NCI-H187 treated with DMSO at 0.1 percent for 48 hours (cell line): ENCODE measurements at places on chromosomes 3 and 15.

- no peak for DNase-seq
Measured at GRCh38 chr3:167565489-167565888, 88.3 kb downstream of the WDR49 start.

- DNase-seq = no peak
Measured at GRCh38 chr3:135860761-135861160, 104.8 kb upstream of the PPP2R3A start.

DNA sequence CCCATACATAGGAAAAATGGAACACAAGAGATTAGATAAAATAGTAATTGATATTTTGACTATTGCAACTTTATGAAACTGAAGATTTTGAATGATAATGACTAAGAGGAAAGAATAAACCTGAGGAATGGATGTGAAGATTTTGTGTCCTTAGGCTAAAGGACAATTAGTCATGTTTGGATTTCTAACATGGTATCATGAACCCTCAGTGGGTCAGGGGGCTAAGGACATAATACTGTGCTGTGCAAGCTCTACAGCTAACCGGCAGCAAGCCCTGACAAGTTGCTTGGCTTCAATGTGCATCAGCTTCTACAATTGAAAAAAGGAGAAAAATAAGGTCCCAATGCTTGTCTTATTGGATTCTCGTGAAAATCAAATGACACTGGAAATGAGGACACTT, 491.0 kb downstream of the MECOM start:
- no peak for DNase-seq

GRCh38 chr3:113105966-113106660, 105.2 kb upstream of the BOC start:
- no peak for DNase-seq

DNA sequence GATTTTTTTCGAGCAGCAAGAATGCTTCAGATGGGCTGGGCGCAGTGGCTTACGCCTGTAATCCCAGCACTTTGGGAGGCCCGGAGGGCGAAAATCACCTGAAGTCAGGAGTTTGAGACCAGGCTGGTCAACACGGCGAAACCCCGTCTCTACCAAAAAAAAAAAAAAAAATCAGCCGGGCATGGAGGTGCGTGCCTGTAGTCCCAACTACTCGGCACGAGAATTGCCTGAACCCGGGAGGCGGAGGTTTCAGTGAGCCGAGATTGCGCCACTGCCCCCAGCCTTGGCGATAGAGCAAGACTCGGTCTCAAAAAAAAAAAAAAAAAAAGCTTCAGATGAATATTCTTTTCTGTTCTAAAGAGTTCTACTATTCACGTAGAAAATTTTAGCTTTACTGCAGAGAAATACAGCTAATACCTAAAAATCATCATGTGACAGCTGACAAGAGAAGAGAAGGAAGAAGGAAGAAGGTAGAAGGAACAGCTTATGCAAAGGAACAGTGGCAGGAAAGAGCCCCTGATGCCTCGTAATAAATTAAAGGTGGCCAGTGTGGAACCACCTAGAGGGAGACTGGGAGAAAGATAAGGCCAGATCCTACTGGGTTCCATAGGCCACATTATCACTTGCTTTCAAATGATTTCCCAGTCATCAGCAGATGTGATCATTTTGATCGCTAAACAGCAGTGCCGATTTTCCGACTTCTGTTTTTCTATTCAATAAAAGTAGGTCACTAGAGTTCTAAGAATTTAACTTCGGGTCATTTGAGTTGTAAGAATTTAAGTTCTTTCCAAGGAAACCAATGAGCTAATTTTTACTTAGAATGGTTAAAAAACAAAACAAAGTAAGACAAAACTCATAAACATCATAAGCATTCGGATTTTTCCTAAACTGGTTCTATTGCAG, 1.5 kb downstream of the CMTM6 start:
- no peak for DNase-seq

GRCh38 chr3:57030721-57031120, 29.7 kb upstream of the SPATA12 start:
- DNase-seq = no peak

DNA sequence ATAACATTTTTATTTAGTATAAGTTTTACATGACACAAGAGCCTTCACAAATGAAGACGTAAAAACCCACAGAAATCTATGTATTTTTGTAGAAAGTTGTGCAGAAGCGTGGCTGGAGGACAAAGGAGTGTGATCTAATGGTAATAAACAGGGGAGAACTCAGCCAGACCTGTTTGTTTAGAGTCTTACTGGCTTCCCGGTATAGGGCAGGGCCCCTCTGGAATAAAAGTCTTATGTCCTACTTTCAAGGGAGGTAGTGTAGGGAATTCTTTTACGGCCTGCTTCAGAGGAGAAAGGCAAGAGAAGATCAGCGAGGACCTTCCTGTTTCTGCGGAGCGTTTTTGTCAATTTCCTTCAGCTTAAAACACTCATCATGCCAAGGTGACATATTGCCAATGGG, 103.6 kb downstream of the TGFBR2 start:
- DNase-seq = no peak

DNA sequence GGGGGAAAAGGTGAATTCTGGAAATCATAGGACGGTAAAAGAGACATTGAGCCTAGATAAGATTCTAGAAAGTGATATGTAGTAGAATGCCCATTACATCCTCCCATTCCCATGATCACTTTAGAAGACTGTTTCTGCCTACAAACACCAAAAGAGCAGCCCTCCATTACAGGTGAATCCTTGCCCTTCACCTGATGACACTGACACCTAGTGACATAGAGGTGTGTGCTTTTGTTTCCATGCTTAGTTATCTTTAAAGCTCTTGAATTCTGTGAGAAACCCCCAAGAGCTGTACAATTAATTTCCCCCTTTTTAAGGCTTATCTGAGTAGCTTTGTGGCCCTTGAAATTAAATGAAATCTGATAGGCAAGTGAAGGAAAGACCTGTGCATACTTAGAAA, 8.3 kb upstream of the BBX start:
- DNase-seq = no peak

DNA sequence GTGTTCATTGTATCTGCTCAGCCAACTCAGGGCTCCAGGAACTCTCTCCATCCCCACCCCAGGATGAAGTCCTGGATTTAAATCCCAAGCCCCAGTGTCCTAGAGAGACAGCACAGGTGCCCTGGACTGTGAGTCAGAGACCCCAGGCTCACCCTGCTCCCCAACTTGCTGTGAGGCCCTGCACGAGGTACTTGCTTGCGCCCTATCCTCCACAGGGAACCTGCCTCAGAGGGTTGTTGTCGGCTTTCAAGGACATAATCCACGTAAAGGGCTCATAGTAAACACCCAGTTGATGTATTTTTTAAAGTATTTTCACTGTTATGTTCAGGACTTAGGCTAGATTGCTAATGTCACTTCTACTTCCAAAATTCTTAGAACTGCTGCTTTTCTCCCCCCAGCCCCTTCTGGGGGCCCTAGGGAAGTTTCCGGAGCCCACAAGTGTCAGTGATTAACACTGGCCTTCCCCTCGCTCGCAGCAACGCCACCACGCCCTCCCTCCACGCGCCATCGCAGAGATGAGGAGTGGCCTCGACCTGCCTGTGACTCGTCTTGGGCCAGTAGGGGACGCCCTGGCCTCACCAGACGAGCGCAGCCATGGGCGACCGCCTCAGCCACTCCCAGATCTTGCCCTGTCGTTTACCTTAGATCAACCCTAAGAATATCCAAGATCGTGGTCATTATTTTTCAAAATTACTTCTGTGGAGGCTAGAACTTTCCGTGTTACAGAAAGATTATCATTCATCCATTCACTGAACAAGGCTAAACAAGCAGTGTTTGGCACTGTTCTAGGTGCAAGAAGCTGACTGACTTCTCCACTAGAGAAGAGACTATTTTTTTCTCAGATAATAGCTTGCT, 6.0 kb upstream of the SRP14 start:
- peak; percentile 26 for DNase-seq

DNA sequence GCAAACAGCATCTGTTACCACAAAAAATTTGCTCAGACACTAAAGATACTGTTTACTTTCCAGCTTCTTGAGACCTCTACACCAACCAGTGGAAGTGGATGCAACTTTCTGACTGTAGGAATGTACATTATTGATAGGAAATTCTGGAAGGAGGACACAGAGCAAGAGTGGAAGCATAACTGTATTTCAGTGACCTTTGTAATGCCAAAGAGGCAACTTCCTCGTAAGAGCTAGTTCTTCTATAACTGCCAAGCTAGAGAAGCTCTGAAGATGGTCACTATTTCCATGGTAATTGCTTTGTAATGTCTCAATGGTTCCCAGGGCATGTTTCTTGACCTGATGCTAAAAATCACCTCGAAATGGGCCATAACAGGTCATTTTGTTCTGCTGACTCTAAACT, 96.3 kb upstream of the SLC2A2 start:
- DNase-seq = no peak

DNA sequence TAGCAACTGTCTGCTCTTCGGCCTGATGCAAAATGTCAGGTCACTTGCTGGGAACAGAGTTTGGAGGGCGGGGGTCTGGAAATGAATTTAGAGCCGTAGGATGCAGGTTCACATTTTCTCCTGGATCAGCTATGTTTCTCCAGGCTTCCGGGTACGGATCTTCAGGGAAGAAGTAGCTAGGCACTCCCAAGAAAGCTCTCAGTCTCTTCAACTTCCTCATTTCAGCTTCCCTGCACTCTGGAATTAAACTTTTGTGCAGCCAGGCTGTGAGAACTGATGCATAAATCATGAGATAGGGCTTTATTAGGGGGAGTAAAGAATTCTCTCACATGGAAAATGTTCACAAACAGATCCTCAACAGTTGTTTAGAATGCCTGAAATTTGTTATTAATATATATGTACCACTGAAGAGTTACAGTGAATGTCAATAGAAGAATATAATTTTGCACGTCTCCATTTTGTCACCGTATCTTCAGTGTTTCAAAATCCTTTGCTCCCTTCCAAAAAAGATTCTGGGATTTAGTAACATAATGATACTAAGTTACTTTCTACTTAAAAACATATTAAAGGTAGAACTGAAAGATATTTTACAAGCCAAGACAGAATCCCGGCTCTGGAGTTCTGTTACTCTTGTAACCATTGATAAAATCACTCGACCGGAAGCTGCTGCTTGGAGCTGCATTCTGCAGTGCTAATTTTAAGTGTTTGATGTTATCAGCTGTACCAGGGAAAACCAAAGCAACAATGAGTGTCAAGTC, 178.5 kb upstream of the P2RY1 start:
- DNase-seq = no peak

GRCh38 chr3:13891492-13892073, 11.7 kb upstream of the WNT7A start:
- no peak for DNase-seq

- DNase-seq = no peak
Measured at GRCh38 chr3:187999821-188000220, 154.1 kb upstream of the LPP start.

DNA sequence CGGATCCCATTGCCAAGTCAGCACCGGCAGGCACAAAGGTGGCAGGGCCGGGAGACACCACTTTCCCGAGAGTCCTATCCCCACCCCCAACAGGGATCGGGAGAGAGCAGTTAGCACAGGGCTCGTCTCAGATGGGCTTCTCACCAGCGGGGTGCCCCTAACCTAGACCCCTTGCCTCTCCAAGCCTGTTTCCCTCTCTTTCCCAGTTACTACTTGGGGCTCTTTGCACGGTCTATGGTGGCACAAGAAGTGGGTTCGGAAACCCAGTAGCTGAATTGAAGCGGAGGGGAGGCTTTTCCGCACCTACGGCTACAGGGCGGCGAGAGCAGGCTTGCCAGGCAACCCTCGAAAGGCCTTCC, 383 bp upstream of the EFCC1 start:
- DNase-seq = no peak

DNA sequence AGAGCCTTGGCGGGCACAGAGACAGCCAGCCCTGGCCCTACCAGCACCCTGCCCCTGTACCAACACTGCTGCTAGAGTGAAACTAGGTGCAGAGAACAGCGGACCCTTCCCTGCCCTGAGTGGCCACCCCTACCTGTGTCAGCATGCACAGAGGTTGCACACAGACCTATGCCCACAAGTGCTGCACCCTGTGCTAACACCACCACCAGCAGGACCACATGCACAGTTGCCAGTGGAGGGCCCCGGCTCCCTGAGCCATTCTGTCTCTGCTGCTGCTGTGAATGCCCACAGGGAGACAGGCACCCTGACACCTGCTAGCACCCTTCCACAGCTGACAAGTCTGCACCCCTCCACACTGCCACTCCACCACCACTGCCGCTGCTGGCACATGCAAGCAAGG, 131.8 kb downstream of the NEK11 start:
- no peak for DNase-seq

DNA sequence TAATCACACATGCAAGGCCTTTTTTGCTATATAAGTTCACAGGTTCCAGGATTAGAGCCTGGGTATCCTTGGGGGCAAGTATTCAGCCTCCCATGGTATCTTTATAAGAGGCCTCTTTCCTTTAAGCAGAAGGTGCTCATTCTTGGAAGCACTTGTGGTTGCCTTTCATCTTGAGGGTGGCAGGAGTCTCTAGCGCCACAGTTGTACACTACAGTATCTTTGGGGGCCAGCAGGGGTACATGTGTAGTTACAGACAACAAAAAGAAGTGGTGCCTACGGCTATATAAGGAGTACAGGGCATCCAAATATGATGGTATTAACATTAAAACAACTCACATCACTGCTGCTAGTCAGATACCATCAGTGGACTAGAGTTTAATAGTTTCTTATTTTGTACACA, 62.1 kb downstream of the CCR1 start:
- DNase-seq = no peak

- DNase-seq = no peak
Measured at GRCh38 chr3:9901967-9902366, 681 bp upstream of the IL17RE start.

DNA sequence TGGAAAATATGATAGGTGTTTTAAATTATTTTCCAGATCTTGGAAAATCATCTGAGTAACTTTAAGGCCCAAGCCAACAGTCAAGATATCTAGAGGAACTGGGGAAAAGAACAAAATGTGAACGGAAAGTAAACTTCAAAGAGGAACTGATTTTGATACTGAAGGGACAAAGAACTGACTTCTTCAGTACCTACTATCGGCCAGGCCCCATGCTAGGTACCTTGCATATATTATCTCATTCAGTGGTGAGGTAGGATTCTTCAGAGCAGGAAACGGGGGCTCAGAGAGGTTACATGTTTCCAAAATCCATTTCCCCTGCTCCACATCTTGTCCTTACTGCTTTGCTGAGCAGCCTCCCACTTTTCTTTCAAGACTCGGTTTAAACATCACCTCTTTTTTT, 9.8 kb upstream of the ZNF710 start:
- DNase-seq = no peak

DNA sequence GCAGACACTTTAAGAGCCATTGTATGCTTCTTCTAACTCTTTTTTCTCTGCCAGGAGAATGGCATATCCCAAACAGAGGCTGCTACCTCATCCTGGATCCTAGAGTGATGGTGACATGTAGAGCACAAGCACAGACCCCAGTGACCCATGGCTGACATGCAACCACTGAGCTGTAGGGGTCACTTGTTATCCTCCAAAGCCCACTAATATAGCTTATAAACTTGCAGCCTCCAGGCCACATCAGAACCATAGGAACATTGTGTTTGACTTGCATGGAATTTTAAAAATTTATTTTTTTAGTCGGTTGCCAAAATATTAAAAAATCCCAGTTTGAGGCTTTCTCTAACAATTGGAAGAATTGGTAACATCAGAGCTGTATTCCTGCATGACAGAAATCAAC, 283.0 kb upstream of the WNT5A start:
- DNase-seq = no peak

GRCh38 chr15:89472785-89473256, 23.6 kb downstream of the RHCG start:
- no peak for DNase-seq

- DNase-seq = no peak
Measured at GRCh38 chr3:100114413-100115030, at the start of gene FILIP1L. FILIP1L (minus strand) TSS chr3:100114501.
